Stimulated activated CD8-positive, alpha-beta memory T cell treated with anti-CD3 and anti-CD28 coated beads, Interleukin-2, amount 100 ng/mL, for 48 hours (primary cell): ENCODE measurements at places on chromosomes 4 and X.

DNA sequence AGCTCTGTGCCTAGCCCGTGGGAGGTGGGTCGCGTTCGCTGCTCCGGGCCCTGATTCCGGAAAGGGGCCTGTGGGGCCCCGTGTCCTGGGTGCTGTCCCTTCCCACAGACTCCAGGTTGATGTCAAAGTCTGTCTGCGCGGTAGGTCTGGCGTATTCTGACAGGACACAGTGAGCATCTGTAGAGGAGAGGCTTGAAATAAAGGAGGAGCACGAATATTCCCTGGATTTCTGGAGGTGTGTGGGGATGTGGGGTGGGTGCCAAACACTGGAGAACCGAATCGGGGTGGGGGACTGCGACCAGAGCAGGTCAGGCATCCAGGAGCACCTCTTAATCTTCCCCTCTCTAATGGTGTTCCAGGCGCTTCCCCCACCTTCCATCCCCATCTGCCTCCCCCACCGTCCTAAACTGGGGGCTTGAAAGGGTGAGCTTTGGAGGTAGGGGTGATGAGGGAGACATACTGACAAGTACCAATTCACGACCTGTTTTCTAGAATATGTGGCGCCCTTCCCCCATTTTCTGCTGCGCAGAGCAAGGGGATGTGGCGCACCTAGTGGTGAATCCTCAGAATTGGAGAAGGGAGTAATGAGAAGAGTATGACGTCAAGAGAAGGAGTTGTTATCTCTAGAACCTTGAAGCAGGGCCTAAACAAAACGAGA, 877 bp downstream of the GPRASP1 start:
- no peak for DNase-seq

- no peak for DNase-seq
Observed at GRCh38 chr4:121129606-121130325, 34.4 kb downstream of the TNIP3 start.

DNA sequence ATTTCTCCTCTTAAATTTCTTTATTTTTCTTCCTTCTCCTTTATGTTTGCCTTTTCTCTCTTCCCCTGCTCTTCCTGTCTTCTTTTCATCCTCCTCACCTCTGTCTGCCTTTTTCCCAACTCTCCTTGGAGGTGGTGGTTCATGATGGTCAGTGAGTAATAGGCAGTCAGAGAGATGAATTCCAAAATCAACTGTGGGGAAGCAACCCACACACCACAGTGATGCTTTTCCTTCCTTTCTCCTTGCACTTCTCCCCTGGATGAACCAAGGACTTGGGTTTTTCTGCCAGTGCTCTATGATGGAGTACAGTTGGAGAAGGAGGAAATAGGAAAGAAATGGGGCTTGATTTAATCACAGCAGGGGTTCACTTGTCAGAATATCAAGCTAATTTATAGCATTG, 153.8 kb downstream of the DCK start:
- DNase-seq: no peak

DNA sequence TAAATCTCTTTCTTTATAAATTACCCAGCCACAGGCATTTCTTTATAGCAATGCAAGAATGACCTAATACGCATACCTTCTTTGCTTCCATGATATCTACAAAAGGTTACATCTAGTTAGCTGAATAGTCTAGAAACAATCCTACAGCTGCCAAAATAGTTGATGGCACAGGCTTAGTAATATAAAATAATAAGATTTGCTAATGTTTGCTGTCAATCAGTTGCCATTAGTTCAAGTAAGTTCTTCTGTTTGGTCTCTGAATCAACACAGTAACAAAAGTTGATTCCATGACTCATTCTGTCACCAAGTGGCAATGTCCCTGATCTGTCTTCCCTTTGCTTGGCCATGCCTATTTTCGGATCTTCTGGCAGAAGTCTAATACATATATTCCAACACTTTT, 470.2 kb downstream of the SPRY1 start:
- no peak for DNase-seq

DNA sequence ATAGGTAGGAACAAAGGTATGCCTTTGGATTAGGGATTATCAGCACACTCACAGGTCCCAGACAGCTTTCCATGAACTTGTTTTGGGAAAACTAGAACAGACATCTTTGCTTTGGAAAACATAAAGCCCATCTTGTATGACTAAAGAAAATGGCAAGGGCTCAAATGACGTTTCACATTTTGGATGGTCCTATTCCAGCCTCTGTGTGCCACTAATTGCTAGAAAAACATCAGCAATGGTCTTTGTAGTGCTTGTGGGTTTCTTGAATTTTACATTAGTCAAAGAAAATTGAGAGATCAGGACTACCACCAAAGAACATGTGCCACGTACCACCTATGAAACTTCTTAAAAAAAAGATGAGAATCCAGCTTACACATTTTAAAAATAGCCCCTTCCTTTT, 111.4 kb downstream of the HDAC8 start:
- DNase-seq: no peak

- DNase-seq: no peak
Observed at GRCh38 chr4:114386637-114387233, 211.9 kb upstream of the UGT8 start.

GRCh38 chr4:5858020-5858769, 34.7 kb downstream of the CRMP1 start:
- DNase-seq: no peak

DNA sequence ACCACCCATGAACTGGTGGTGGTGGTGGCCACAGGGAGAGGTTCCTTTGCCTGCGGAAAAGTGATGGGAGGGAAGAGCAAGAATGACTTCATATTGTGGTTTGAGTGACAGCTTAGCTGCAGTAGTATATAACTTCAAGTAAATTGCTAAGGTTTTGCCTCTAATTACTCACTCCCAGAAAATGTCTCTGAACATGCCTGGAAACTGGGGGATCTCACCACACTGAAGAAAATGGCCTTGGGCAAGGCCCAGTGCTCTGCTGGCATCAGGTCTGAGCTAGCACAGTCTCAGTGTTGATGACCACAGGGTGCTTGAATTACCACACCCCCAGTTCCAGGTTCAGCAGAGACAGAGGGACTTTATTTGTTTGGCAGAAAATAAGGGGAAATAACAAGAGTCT, 2085.4 kb downstream of the ARAP2 start:
- DNase-seq: no peak

DNA sequence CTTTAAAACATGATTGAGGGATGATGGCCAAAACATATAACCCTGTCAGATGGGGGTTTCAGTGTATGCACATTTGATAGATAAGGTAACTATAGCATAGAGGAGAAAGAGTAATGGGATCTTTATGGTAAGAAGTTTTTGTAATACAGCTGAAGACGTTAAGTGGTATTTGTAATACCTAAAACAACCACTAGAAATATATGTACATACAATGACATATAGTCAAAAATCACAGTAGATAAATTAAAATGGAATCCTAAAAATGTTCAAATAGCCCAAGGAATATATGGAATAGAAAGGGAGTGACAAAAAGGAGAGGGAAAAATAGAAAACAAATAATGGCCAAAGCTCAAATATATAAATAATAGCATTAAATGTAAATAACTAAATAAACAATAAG, 371.3 kb upstream of the FSTL5 start:
- no peak for DNase-seq

DNA sequence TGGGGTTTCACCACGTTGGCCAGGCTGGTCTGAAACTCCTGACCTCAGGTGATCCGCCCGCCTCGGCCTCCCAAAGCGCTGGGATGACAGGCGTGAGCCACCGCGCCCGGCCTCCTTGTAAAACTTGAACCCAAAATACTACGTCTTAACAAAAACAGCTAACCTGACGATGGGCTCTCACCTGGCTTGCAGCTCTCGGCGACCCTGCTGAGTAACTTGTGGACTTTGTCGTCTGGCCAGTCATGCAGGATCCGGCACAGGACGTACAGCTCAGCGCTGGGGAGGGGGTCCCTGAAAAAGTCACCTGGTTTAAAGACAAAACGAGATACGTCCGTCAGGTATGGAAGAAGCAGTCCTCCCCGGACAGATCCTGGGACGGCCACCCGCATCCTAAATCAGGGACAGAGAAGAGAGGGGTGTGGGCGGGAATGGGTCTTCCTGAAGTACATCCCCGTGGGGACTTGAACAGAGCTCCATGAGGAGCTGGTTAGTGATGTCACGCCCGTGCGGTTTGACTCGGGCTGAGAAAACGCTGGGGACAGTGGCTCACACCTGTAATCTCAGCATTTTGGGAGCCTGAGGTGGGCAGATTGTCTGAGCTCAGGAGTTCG, 20.7 kb upstream of the SLC25A6 start:
- DNase-seq: no peak

GRCh38 chrX:10828036-10828435, 207.7 kb upstream of the MID1 start:
- no peak for DNase-seq

- no peak for DNase-seq
Observed at GRCh38 chr4:8916351-8916885, 44.8 kb upstream of the HMX1 start.

- no peak for DNase-seq
Observed at GRCh38 chr4:134539729-134540231, 338.2 kb upstream of the PABPC4L start.

GRCh38 chrX:153443476-153444332, 2.2 kb downstream of the TREX2 start:
- DNase-seq: no peak

DNA sequence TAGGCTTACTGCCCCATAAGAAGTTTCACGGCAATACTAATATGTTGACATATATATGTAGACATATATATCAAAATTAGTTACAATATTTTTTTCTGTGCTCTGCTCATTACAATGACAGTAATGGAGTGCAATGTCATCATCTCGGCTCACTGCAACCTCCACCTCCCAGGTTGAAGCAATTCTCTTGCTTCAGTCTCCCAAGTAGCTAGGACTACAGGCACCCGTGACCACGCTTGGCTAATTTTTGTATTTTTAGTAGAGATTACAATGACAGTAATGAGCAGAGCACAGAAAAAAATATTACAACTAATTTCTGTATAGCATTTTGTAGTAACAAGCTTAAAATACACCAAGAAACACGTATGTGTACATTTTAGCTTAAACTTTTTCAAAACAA, 7.6 kb downstream of the EIF4E start:
- no peak for DNase-seq

DNA sequence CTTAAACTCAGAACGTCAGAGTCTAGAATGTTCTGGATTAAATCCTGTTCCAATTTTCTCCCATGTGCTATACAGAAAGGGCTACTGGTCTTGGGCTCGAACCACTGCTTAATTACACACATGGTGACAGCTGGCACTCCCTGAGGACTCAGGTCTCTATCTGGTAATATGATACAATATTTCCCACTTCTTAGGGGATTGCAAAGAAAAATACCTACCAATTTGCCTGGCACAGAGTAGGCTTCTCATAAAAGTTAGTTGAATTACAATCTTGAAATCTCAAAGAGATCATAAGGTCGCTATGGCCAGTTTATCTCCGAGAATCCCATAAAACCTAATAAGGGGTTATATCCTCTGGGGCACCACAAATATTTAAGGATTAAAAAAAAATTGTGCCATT, 8.6 kb downstream of the GPM6B start:
- no peak for DNase-seq

DNA sequence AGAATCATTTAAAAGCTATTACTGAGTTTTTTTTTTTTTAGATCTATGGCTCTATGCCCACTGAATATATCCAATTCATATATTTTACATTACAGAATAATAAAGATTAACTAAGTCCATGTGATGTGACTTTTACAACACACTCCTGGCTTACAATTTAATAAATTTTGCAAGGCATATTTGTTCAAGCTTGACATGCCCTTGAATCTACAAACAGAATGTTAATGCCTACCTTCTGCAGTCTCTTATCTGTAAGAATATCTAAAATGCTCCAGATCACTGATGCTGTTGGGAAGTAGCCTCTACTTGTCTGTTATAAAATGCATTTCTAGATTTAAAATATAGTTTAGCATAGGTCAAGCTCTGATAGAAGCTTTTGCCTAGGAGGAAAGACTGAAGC, 100.7 kb upstream of the RASGEF1B start:
- DNase-seq: no peak

DNA sequence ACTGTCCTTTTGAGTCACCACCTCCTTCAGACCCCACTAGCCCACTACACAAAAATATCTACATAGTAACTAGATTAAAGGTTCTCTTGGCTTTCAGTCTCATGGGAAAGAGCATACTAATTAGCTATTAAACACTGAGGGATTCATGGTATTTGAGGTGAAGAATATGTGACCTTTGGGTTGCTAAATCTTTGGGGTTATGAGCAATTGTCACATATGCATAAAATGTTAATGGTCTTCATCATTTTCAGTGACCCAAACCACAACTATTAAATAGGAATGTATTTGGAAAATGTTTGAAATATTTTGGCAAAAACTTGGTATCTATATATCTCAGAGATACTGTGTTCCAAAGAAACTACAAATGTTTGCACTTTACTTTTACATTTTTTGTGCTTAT, 365.1 kb downstream of the MAGEB5 start:
- DNase-seq: no peak
